ENCODE measurements at places on chromosomes 6 and 20. TPM values are rescaled to one million over a fixed set of nuclear protein-coding genes. Genes with fewer than 3 reads are reported as not detected.

DNA sequence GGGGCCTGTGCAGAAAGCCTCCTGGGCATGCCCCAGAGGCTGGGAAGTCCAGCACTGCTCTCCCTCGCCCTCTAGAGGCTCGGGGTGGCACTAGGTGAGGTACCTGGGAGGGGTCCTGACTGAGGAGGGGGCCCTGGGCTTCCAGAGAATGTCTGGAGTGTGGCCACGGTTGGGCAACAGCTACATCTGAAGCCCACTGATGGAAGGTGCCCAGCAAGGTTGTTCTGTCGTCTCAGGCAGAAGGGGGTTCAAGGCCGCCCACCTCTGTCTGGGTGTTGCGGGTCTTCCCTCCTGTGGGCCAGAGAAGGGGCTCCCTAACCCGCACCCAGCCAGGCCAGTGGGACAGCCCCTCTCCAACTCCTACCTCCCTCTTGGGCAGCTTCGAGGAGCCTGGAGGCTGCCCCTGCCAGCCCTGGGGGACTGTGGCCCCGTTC, 11.4 kb upstream of the VEGFA start:
- DNase-seq, result no peak

GRCh38 chr20:32632461-32633354, 41.0 kb downstream of the C20orf203 start:
- DNase-seq, result no peak

GRCh38 chr6:69378326-69378725, 418.5 kb downstream of the LMBRD1 start:
- DNase-seq, result no peak

DNA sequence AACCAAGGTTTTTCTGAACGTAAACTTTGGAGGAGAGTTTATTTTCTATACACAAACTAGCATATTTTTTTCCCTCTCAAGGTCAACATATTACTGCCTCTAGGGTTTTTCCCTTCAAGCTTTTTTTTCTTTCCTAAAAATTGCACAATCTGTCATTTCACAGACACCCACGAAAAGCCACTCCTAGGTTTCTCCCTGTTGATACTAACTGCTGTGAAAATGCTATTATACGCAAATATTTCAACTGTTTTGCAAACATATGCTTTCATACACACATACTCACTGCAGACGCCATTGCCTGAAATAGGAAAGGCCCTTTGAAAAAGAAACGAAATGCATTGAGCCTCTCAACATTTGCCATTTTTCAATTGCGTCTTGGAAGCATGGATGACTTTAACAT, 333.0 kb downstream of the CD83 start:
- no peak for DNase-seq

- no peak for DNase-seq
Measured at GRCh38 chr6:20891161-20891560, 356.9 kb downstream of the CDKAL1 start.

- DNase-seq, result no peak
Measured at GRCh38 chr6:32761548-32761947, 1.8 kb downstream of the HLA-DQB2 start.

DNA sequence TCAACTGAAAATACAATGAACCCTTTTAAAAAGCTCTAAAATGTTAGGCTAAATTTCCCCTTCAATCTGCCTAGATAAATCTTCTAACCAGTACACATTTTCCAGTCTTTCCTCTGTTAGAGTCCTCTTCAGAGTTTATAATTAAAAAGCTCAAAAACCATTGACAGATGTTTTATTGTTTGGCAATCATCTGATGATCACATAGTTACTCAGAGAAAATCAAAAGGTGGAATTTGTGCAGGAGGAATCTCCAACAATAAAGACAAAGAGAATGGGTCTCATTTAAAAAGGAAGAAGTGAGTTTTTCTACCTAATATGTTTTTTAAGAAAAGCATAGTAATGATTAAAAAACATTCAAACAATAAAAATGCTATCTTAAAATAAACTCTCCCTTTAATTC, 3.1 kb downstream of the TRAPPC3L start:
- DNase-seq, result no peak

- DNase-seq, result no peak
Measured at GRCh38 chr6:14550822-14551221, 433.2 kb downstream of the CD83 start.

GRCh38 chr6:27148404-27148795, 99.1 kb upstream of the PRSS16 start:
- no peak for DNase-seq

DNA sequence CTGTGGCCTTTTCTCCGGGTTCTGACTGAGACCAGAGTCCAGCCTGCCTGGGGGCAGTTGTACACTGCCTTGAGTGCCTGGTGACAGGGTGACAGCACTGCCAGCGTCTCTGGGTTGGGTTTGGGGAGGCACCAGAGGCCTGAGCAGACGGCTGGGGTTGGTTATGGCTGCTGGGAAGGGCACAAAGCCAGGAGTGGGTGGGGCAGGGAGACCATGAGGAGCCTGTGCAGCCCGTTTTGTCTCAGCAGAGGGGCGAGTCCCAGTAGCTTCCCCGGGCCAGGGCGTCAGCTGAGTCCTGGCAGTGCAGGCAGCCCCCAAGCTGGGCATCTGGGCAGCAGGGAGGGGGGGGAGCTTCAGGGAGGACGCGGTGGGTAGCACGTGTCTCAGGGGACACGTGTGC, 15.3 kb upstream of the SULF2 start:
- DNase-seq, result no peak

- no peak for DNase-seq
Measured at GRCh38 chr20:37913567-37914366, 10.8 kb downstream of the VSTM2L start.

- no peak for DNase-seq
Measured at GRCh38 chr6:143528164-143528811, 16.8 kb upstream of the FUCA2 start.

DNA sequence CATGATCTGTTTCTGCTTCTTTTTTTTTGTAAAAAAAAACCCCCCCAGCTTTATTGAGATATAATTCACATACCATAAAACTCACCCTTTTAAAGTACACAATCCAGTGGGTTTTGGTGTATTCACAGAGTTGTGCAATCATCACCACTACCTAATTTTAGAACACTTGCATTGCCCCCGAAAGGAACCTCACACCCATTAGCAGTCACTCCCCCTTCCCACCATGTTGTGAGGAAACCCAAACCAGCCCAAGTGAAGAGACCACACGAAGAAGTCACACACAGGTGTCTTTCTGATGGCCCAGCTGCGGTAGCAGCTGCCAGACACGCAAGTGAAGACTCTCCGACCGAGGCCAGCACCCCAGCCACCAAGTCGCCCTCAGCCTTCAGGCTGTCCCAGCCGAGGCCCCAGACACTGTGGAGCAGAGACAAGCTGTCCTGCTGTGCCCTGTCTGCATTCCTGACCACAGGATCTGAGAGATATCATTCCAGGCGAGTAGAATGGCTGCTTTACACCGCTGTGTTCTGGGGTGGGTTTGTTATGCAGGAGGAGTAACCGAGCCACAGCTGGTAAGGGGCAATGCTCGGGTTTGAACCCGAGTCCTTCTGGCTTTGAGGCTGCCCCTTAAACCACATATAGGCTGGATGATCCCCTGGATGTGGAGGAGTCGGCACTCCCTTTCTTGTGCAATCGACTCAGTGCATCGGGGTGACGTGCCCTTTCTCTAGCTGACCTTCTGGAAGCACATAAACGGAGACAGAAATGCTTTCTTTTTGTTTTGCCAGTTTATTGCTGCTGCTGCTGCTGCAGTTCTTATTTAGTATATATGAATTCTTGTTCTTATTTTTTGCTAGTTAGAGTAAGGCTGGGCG, 59.1 kb upstream of the PTPN1 start:
- no peak for DNase-seq

DNA sequence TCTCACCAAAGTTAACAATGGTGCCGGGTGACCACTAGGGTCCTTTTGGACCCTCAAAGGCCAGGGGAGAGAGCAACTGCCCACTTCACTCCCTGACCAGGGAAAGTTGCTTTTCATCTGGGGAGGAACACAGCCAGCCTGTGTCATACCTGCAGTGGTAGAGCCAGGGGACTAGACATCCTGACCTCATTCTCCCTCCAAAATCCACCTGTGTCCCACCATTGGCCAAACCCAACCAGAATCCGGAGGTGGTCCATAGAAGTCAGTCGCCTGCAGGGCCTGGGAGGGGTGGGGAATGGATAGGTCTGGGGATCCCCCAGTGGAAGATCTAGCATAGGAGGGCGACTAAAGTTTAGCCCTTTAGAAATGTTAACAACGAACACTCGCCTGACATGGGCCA, 12.8 kb downstream of the PFDN4 start:
- no peak for DNase-seq

DNA sequence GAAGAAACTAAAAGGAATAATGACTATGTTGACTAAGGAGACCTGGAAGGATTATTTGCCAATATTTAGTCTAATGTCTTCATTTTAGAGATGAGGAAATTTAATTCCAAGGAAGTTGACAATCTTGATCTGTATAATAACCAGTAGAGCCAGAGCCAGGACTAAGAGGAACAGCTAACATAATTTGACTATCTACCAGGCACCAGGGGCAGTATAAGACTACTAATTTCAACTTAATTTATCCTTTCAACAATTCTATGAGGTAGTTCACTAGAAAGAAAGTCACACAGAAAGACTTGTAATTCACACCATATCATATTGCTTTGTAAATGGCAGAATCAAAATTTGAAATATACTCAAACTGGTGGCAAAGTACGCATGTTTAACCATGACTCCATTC, 273.0 kb upstream of the STXBP5 start:
- DNase-seq, result no peak

GRCh38 chr20:2273634-2274302, 22.0 kb upstream of the TGM3 start:
- DNase-seq, result no peak

DNA sequence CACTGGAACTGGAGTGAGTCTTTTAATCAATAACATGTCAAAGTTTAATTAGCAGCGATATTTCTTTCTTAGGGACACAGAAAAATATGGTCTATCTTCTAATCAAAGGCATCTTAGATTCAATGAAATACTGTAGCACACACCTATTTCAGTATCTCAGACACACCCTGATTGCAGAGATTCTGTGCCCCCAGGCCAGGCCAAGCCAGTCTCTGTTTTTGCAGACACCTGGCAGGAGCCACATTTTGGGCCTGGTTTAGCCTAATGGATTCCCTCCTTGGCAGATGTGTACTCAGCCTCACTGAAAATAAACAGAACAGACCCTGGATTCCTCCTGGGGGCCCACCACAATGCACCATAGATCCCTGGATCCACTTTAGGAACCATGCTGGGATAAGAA, 74.8 kb downstream of the LRFN2 start:
- DNase-seq, result no peak

DNA sequence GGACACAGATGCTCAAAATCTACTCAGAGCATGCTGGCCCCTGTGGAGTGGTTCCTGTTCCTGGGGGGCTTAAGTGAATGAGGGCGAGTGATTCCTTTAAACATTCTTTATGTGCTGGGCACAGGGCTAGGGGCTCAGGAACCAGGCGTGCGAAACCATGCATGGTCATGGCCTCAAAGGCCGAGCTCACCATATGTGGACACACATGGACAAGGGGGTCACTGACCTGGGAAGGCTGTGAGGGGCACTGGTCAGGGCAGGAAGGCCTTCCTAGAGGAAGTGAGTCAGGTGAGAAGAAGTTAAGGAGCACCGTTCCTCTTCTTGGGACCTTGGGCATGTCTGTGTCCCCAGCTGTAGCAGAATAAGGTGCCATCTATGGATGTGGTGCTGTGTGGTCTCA, 74.6 kb upstream of the BHLHE23 start:
- no peak for DNase-seq

DNA sequence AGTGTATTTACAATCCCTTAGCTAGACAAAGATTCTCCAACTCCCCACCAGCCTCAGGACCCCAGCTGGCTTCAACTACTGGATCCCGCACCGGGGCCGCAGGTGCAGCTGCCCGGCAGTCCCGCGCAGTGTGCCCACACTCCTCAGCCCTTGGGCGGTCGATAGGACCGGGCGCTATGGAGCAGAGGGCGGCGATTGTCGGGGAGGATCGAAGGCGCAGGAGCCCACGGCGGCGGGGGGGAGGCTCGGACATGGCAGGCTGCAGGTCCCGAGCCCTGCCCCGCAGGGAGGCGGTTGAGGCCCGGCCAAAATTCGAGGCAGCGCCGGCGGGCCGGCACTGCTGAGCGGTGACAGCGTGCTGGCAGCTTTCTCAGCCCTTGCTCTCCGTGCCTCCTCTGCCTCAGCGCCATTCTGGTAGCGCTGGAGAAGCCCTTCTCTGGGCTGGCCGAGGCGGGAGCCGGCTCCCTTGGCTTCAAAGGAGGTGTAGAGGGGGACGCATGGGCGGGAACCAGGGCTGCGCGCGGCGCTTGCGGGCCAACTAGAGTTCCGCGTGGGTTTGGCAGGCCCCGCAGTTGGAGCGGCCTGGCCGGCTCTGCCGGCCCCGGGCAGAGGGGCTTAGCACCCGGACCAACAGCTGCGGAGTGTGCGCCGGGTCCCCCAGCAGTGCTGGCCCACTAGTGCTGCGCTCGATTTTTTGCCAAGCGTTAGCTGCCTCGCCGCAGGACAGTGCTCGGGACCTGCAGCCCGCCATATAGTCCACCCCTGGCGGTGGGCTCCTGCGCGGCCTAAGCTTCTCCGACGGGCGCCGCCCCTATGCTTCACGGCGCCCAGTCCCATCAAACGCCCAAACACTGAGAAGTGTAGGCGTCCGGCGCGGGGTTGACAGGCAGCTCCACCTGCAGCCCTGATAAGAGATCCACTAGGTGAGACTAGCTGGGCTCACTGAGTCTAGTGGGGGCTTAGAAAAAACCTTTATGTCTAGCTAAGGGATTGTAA, 32.4 kb upstream of the KIF13A start:
- DNase-seq, result no peak

GRCh38 chr20:57998276-57998675, 230.2 kb downstream of the ANKRD60 start:
- DNase-seq, result no peak

DNA sequence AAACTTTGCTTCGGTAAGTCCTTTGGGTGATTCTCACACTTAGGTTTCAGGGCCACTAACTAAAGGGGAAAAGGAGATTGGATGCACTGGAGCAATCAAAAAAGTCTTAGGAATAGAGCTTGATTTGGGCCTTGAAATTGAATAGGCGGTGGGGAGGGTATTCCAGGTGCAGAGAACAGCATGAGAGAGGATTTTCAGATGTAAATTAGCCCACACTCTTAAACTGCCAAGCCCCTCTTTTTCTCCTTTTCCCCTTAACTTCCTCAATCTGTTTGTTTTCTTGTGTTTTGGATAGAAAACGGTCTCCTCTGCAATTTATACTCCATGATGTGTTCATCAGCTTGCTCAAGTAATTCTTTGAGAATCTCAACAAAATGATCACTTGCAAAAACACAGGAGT, 62.1 kb upstream of the RIPOR2 start:
- no peak for DNase-seq

- no peak for DNase-seq
Measured at GRCh38 chr6:145547594-145548335, 187.6 kb downstream of the EPM2A start.

DNA sequence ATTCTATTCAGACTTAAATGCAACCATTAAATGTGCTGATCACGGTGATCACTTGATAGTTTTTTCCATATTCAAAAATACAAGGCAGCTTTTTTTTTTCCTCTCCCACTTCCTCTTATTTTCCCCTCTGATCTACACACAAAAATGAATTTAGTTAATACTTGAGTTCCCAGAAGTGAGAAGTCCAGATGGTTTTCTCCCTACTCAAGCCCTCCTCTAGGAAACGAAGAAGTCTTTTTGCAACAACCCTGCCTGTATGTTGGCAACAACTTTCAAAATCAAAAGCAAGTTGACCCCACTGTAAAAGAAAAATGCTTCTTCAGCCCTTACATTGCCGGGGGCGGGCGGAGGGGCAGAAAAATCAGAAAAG, 24.3 kb downstream of the ARHGAP18 start:
- DNase-seq, result no peak

MUC22 gene
- polyA plus RNA-seq, result not detected

HNF4A gene
- polyA plus RNA-seq, result 46.5 TPM

BPIFA2 gene
- polyA plus RNA-seq, result not detected

SCP2D1 gene
- polyA plus RNA-seq, result not detected

ASF1A gene
- polyA plus RNA-seq, result 42.0 TPM

PPIL6 gene
- 21.7 TPM for polyA plus RNA-seq

Measured in right renal pelvis (tissue), 4 donors.